ENCODE measurements at places on chromosomes 12 and 14.
A peak's percentile ranks its signal among the peaks of the same experiment; 100 is the strongest.

GRCh38 chr12:66188584-66189485, at the start of gene IRAK3:
IRAK3 (plus strand) TSS chr12:66189214; CDS start chr12:66189300, 86 bp downstream.
- DNase-seq, result peak; percentile 59

DNA sequence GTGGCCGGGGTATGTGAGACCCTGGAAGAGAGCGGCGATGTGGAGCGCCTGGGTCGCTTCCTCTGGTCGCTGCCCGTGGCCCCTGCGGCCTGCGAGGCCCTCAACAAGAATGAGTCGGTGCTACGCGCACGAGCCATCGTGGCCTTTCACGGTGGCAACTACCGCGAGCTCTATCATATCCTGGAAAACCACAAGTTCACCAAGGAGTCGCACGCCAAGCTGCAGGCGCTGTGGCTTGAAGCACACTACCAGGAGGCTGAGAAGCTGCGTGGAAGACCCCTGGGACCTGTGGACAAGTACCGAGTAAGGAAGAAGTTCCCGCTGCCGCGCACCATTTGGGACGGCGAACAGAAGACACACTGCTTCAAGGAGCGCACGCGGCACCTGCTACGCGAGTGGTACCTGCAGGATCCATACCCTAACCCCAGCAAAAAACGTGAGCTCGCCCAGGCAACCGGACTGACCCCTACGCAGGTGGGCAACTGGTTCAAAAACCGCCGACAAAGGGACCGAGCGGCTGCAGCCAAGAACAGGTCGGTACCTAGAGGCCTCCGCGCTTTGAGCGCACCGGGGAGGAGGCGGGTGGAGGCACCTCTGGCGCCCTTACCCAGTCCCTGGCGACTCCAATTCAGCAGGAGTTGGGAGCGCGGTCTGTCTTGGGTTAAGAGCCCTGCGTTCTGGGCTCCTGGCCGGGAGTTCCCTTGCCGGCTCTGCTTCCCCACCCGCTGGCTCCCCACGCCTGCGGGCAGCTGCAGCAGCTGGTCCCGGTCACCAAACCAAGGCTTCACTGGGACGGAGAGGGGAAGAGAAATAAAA, 700 bp downstream of the SIX6 start:
- DNase-seq, result no peak

GRCh38 chr12:1876086-1876485, 42.4 kb downstream of the CACNA2D4 start:
- no peak for DNase-seq

DNA sequence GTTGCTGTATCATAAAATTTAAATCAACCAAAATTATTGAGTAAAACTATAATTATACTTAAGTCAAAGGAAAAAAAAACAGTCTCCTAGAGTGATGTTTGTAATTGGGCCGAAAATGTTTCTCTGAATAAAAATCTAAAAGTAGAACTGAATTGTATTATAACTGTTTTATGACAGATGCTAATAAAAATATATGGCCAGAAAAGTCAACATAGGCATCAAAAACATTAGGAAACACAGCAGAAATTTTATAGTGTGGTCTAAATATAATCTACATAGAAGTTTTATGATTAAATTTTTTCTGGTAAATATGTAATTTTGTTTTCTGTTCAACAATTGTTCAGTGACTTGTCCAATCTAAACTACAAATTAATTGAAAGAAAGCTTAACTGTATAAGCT, 277.8 kb downstream of the ALX1 start:
- no peak for DNase-seq

- DNase-seq, result no peak
Observed at GRCh38 chr14:34228650-34228976, 233.4 kb downstream of the SPTSSA start.

GRCh38 chr12:121668750-121669520, 519 bp downstream of the MORN3 start:
- no peak for DNase-seq

DNA sequence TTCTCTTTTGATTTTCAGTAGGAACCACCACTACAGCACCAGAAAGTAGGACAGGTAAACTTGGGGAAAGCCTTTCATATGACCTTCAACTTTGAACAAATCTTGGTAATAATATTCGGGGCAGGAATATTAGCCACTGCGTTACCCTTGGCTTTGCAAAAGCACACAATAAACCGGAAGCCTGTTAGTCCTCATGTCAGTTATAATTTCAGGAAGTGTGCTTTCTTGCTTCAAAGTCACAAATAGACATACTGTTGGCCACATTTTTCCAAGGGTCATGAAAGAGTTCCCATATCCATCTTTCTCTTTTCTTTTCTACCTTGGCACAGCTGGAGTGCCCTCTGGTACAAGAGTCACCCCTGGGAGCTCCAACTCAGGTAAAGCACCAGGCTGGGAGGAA, 167.2 kb upstream of the CNTN1 start:
- no peak for DNase-seq

- DNase-seq, result no peak
Observed at GRCh38 chr14:20632448-20632830, 9.1 kb downstream of the OR6S1 start.

- peak; percentile 31 for DNase-seq
Observed at GRCh38 chr12:62720661-62721330, 214.2 kb downstream of the PPM1H start.

GRCh38 chr14:67269298-67270060, 28.2 kb downstream of the PALS1 start:
- DNase-seq, result no peak

DNA sequence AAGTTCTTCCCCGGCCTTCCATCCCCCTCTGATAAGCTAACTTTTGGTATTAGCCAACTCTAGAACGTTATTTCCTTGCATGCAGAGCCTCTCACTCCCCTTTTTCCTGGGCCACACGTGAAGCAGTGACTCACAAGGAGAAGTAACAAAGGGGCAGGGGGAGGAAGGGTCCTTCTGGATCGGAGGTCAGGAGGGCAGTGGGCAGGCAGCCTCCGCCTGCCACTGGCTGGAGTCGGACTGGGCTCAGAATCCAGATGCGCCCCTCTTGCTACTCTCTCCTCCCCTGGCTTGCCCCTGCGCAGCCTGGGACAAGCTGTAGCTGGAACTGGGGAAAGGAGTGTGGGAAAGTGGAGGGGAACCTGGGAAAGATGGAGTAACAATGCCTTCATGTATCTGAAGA, 55.0 kb downstream of the TPCN1 start:
- no peak for DNase-seq

GRCh38 chr12:24696800-24697199, 252.1 kb downstream of the BCAT1 start:
- DNase-seq, result no peak

GRCh38 chr12:85476756-85477155, 196.7 kb downstream of the ALX1 start:
- DNase-seq, result no peak

DNA sequence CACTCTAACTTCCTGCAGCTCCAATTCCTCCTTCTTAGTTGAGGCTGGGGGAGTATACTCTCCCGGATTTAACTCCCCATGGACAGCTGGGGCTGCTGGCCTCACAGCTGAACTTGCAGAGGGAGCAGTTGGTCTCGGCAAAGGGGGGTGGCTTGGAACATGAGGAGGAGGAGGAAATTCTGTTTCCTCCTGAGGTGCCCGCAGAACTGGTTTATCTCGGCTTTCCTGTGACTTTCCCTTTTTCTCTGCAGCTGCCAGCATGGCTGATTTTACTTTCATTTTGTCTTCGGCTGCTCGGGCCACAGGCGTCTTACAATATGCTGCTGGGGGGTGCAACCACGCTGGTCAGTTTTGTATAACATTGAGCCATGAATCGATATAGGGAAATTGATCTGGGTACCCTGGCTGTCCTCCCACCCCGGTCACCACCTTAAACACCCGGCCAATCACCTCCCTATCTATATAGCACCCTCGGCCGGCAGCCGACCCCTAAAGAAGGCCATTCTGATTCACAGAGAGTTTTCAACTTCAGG, 1317.6 kb downstream of the TMEM121 start:
- no peak for DNase-seq

- DNase-seq, result no peak
Observed at GRCh38 chr12:114499338-114499737, 93.4 kb upstream of the TBX5 start.

DNA sequence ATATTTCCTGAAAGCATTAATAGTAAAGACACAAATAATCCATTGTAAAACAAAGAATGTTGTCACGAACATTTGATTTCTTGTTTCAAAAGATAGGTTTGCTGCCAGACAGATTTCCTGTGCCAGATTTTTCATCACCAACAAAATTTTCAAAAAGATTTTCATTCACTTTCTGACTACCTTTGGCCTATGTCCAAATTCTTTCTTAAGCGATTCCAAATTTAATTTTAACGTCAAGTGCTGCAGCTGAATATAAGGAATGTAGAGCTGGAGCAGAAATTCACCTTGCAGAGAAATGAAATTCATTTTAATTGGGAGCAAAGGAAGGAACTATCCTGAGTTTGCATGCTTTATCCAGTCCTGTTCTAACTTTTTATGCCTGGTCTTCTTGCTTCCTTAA, 277.4 kb downstream of the CCER1 start:
- no peak for DNase-seq

- DNase-seq, result peak; percentile 32
Observed at GRCh38 chr12:69553628-69554248, 31.5 kb upstream of the CCT2 start.

DNA sequence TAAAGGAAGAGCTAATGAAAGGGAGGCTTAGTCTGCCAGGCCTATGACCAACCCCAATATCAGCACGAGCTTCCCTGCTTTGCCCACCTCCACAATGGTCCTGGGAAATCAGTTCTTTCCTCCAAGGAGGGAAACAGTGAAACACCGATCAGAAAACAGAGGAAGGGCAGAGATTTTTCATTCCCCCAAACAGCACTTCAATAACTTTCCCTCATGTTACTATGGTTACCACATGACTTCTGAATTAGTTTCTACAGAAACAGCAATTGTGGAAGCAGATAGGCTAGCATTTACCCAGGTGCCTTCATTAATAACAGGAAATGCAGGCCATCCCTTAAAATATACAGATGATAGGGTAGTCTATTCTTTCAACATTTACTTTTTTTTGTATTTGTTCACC, 35.9 kb downstream of the TRIM9 start:
- no peak for DNase-seq

DNA sequence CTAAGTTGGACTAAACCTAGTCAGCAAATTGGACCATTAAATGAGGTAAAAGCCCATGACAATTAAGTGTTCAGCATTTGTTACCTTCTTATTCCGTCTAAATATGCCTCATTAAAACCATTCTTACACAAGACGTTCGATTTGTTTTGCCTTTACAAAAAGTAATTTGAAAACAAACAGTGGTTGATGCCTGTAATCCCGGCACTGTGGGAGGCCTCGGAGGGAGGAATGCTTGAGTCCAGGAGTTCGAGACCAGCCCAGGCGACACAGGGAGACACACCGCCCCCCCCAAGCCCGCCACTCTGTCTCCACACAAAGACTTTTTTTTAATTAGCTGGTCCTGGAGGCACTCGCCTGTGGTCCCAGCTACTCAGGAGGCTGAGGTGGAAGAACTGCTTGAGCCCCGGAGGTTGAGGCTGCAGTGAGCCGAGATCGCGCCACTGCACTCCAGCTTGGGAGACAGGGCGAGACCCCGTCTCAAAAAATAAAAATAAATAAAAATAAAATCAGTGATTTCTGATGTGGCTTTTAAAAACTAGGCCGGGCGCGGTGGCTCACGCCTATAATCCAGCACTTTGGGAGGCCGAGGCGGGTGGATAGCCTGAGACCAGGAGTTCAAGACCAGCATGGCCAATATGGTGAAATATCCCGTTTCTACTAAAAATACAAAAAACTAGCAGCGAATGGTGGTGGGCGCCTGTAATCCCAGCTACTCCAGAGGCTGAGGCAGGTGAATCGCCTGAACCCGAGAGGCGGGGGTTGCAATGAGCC, 856 bp upstream of the EIF4B start:
- no peak for DNase-seq

- DNase-seq, result peak; percentile 57
Observed at GRCh38 chr12:117155278-117156060, 34.8 kb downstream of the FBXO21 start.

GRCh38 chr12:6546016-6546415, 9.8 kb downstream of the IFFO1 start:
- DNase-seq, result no peak

DNA sequence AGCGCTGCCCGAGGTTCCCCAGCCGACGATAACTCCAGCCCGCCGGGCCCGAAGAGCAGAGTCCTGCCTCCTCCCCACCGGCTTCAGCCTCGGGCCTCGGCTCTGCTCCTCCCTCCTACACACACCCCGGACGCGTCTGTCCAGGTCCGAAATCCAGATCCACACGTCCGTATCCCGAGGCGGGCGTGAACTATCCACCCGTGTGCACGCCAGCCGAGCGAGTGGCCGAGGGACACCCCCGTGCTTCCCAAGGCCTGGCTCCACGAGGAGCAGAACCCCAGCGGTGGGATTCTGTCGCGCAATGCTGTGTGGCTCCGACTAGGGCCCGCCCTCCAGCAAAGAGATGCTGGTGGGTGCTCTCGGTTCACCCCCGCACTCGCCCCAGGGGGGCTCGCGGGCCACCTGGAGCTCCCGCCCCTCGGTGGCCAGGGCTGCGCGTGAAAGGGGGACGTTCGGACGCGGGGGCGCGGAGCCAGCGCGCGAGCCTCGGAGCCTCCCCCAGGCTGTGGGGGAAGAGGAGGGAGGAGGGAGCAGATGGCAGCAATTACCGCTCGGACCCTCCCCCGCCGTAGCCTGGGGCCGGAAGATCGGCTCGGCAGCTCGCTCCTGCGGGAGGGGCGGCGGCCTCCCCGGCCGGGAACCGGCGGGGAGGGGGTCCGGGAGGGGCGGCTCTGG, 18.9 kb upstream of the ANKRD33 start:
- no peak for DNase-seq

DNA sequence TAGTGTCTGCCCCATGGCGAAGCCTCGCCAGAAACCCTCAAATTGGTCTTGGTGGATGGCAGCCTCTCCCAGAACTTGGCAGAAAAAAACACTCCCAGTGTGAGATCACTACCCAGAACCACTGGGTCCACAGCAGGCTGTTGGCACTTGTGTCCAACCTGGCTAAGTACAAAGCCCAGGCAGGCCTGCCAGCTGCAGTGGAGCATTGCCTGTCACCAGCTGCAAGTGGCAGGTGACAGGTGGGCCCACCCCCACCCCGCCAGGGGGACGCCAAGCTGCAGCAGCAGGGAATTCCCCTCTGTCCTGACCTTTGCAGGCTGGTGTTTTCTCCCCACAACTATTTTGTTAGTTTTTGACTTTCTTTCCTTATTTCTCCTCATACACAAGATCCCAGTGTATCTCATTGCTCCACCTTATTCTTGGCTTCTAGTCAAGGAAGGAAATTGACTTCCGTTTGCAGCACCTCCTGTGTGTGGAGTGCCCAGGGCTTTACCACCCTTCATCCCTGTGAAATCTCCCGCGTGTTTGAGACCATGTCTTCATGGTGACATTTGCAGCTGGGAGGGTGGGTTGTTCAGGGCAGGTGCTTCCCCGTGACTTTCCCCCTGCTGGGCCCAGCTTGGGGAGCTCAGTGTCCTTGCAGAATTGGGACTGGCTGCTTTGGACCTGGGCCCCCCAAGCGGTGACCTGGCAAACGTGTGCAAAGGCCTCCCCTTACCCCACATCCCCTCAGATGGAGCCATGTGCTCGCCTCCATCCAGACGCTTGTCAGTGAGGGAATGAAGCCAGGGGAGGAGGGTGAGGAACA, 73.8 kb upstream of the RIN3 start:
- DNase-seq, result peak; percentile 46

GRCh38 chr12:111192647-111193046, 176.2 kb downstream of the PHETA1 start:
- no peak for DNase-seq
